ENCODE measurements at places on chromosomes 5 and 9. TPM values are rescaled to one million over a fixed set of nuclear protein-coding genes. Genes with fewer than 3 reads are reported as not detected.
A peak's percentile ranks its signal among the peaks of the same experiment; 100 is the strongest.

- no peaks in the 10 kb centered on the region for H3K27me3 ChIP-seq
- no peak overlapping the region for H3K4me3 ChIP-seq
- H3K27ac ChIP-seq = no peak overlapping the region
- no peaks in the 10 kb centered on the region for H3K4me1 ChIP-seq
- H3K36me3 ChIP-seq = no peaks in the 10 kb centered on the region
Observed at GRCh38 chr9:23829580-23830475, 3.8 kb upstream of the ELAVL2 start.

The REEP2 gene
- 2.5 TPM for total RNA-seq

GRCh38 chr5:122162100-122162638 is 32.8 kb downstream of the ZNF474 start:
- H3K27ac ChIP-seq = peak overlapping the region; percentile 90
- peaks cover 46% of the 10 kb centered on the region for H3K4me1 ChIP-seq
- peaks cover 5% of the 10 kb centered on the region for H3K36me3 ChIP-seq
- no peak overlapping the region for H3K4me3 ChIP-seq

GRCh38 chr5:4511996-4512656 is 628.0 kb upstream of the ADAMTS16 start:
- no peaks in the 10 kb centered on the region for H3K36me3 ChIP-seq
- H3K4me1 ChIP-seq = no peaks in the 10 kb centered on the region
- no peak for DNase-seq
- H3K27ac ChIP-seq = no peak overlapping the region
- H3K27me3 ChIP-seq = no peaks in the 10 kb centered on the region
- no peak overlapping the region for H3K4me3 ChIP-seq

DNA sequence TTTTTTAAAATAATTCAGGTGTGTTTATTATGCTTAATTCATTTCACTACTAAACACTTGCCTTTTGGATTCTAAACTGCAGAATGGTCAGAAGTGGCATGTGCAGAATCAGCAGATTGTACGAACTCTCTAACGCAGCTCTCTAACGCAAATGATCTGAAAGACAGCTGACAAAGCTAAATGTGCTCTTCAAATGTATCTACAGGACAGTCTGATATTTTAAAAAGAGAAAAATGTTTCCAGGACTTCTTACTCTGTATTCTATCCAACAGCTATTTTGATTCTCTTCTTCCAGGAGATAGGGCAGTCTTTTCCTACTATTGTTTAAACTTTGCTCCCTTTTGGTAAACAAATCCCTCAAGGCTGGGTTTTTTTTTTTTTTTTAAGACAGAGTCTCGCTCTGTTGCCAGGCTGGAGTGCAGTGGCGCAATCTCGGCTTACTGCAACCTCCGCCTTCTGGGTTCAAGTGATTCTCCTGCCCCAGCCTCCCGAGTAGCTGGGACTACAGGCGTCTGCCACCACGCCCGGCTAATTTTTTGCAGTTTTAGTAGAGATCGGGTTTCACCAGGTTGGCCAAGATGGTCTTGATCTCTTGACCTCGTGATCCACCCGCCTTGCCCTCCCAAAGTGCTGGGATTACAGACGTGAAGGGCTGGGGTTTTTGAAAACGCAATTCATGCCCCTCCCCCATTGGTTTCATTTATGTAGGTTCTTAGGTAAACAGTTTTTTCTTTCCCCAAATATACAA is 1.2 kb downstream of the NMRK1 start:
- peaks cover 31% of the 10 kb centered on the region for H3K36me3 ChIP-seq
- peak overlapping the region; percentile 98 for H3K4me3 ChIP-seq
- peaks cover 17% of the 10 kb centered on the region for H3K4me1 ChIP-seq
- H3K27ac ChIP-seq = peak overlapping the region; percentile 75
- DNase-seq = no peak
- no peaks in the 10 kb centered on the region for H3K27me3 ChIP-seq

GRCh38 chr5:24786108-24786507 is 141.3 kb upstream of the CDH10 start:
- H3K27me3 ChIP-seq = no peaks in the 10 kb centered on the region
- no peak overlapping the region for H3K27ac ChIP-seq
- no peak for DNase-seq

The PRLR gene
- total RNA-seq = 1.2 TPM

DNA sequence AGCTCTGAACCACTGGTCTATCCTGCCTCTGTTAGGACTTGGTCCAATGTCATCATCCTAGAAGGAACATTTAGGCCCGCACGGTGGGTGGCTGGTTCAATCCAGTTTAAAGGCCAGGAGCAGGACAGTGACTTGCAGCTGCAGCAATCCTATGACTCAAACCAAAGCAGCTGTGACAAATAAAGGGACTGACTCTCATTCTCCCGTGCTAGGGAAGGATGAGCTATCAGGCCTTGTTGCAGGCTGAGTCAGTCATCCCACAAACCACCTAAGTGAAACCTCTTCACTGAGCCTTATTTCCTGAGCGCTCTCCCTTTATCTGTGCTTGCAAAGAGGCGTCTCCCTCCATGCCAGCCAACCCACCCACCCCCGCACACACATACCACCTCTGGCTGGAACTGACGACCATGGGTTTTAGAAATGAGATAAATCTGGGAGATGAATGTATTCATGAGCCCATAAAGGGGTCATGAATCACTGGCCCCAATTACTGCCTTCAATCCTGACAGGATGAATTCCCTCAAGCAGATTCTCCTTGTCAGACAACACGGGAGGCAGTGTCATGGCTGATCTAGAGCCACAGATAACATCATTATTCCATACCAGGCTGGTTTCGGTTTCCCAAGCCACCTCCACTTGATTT is 93.4 kb downstream of the KCNIP1 start:
- no peaks in the 10 kb centered on the region for H3K4me1 ChIP-seq
- H3K4me3 ChIP-seq = no peak overlapping the region
- H3K27ac ChIP-seq = no peak overlapping the region
- no peaks in the 10 kb centered on the region for H3K36me3 ChIP-seq

The SOX30 gene
- 0.09 TPM for total RNA-seq

The LECT2 gene
- not detected for total RNA-seq

DNA sequence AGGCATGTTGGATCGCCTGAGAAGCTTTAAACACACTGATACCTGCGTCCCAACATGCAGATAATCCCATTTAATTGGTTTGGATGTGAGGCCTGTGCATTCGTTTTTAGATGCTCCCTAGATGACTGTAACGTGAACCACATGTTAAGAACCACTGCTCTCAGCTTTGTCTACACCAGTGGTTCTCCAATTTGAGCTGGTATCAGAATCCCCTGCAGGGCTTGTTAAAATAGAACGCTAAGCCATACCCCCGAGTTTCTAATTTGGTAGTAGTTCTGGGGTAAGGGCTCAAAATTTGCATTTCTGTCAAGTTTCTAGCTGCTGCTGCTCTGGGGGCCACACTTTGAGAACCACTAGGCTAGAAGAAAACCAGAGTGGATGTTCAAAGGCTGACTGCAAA is 74.7 kb downstream of the S1PR3 start:
- no peak for DNase-seq
- H3K27ac ChIP-seq = no peak overlapping the region
- no peaks in the 10 kb centered on the region for H3K36me3 ChIP-seq
- H3K4me1 ChIP-seq = no peaks in the 10 kb centered on the region
- H3K4me3 ChIP-seq = no peak overlapping the region

- no peaks in the 10 kb centered on the region for H3K27me3 ChIP-seq
- H3K36me3 ChIP-seq = peaks cover 17% of the 10 kb centered on the region
- H3K4me3 ChIP-seq = no peak overlapping the region
- peak; percentile 71 for DNase-seq
Observed at GRCh38 chr9:137021979-137022661, 5.9 kb downstream of the ABCA2 start.

The ERGIC1 gene
- 235 TPM for total RNA-seq

- no peaks in the 10 kb centered on the region for H3K36me3 ChIP-seq
- DNase-seq = no peak
- H3K27ac ChIP-seq = no peak overlapping the region
- no peaks in the 10 kb centered on the region for H3K27me3 ChIP-seq
- no peak overlapping the region for H3K4me3 ChIP-seq
Observed at GRCh38 chr9:6543204-6543603, 102.3 kb downstream of the GLDC start.

DNA sequence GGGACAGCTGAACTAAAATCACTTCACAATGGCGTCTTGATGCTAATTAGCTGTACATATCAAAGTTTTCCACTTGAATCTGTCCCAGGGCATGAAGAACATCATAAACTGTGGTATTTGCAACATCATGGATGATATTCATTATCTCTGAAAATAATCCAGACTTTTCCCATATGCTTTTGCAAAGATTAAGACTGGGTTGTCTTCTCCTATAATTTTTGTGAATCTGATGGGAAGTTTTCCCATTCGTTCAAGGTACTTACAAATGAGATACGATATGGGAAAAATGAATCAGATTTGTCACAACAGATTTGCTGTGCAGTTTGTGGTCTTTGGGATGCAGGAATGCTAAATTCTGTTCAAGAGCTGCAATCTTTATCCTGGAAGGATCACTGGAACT is 17.4 kb upstream of the ADAMTS16 start:
- no peak for DNase-seq
- no peaks in the 10 kb centered on the region for H3K4me1 ChIP-seq
- H3K4me3 ChIP-seq = no peak overlapping the region

The FOXD1 gene
- total RNA-seq = 7.8 TPM

The C1QTNF2 gene
- total RNA-seq = not detected

The TCF7 gene
- 16.8 TPM for total RNA-seq

The TMOD1 gene
- 0.14 TPM for total RNA-seq

The TEK gene
- total RNA-seq = not detected

GRCh38 chr5:95940758-95941682 is 20.6 kb downstream of the ELL2 start:
- H3K4me1 ChIP-seq = peaks cover 19% of the 10 kb centered on the region
- H3K27ac ChIP-seq = no peak overlapping the region
- H3K4me3 ChIP-seq = no peak overlapping the region
- no peak for DNase-seq
- no peaks in the 10 kb centered on the region for H3K27me3 ChIP-seq
- H3K36me3 ChIP-seq = no peaks in the 10 kb centered on the region

The MAMDC2 gene
- total RNA-seq = 0.29 TPM

- no peaks in the 10 kb centered on the region for H3K4me1 ChIP-seq
- DNase-seq = no peak
- no peaks in the 10 kb centered on the region for H3K36me3 ChIP-seq
- no peak overlapping the region for H3K4me3 ChIP-seq
- no peak overlapping the region for H3K27ac ChIP-seq
Observed at GRCh38 chr9:38765101-38765500, 45.2 kb upstream of the FAM240B start.

DNA sequence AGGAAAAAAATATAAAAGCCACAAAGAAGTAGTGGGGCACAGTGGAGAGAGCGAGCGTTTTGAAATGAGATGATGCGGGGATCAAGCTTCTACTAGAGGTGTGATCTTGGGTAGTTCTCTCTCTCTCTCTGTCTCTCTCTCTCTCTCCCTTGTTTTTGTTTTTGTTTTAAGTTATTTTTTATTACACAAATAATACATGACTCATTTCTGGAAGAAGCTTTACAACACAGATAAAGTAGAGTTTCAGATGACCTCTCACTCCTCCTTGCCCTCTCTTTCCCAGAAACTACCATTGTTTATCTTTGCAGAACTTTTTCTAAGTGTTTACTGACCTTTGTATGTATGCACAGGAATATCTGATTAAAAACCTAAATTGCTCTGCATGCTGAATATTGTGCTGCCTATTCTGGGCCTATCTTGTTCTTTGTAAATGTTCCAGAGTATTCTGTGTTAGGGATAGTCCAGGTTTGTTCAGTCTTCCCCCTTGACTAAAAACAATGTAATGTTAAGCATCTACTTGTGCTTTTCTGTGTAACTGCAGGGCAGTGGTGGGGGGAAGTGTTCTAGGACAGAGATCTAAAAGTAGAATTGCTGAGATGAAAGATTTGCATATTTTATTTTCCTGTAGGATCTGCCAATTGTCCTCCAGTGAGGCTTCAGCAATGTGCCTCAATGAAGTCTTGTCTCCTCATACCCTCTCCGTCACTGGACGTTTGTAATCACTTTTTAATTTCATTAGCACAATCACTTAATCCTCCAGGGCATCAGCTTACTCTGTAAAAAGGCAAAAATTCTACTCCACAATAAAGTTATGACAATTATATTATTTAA is 52.0 kb downstream of the FYB1 start:
- H3K27ac ChIP-seq = no peak overlapping the region
- H3K4me3 ChIP-seq = no peak overlapping the region
- H3K36me3 ChIP-seq = no peaks in the 10 kb centered on the region
- H3K27me3 ChIP-seq = no peaks in the 10 kb centered on the region

- no peak overlapping the region for H3K27ac ChIP-seq
- no peak for DNase-seq
- no peaks in the 10 kb centered on the region for H3K36me3 ChIP-seq
- no peak overlapping the region for H3K4me3 ChIP-seq
- no peaks in the 10 kb centered on the region for H3K27me3 ChIP-seq
Observed at GRCh38 chr5:92548346-92548745, 1032.7 kb downstream of the NR2F1-AS1 start.

The CSF2 gene
- total RNA-seq = not detected

DNA sequence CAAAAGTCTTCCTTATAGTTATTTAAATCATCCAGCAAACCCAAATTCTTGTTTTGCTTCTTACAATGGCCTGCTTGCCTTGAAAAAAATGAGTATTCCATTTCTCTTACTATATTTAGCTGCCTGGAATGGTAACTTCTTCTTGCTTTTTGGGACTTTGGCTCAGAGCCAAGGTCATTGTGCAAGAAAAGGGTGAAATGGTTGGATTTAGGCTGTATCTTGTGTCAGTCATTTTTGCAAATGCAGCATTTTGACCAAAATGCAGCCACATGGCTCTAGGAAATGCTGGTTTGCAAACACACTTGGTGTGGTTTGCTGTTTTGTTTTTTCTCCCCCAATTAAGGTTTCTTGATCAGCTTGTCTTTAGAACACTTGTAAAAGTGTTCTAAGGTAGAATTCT is 133.3 kb upstream of the ELL2 start:
- H3K36me3 ChIP-seq = no peaks in the 10 kb centered on the region
- no peaks in the 10 kb centered on the region for H3K27me3 ChIP-seq
- peak overlapping the region; percentile 36 for H3K27ac ChIP-seq
- peaks cover 46% of the 10 kb centered on the region for H3K4me1 ChIP-seq
- no peak overlapping the region for H3K4me3 ChIP-seq

The CCIN gene
- total RNA-seq = not detected

- H3K27me3 ChIP-seq = no peaks in the 10 kb centered on the region
- no peak for DNase-seq
- peak overlapping the region; percentile 77 for H3K27ac ChIP-seq
- peaks cover 5% of the 10 kb centered on the region for H3K36me3 ChIP-seq
Observed at GRCh38 chr9:69090946-69091345, 55.4 kb downstream of the FXN start.

The GLDC gene
- 5.1 TPM for total RNA-seq
